ENCODE measurements at places on chromosomes 16 and 17.

DNA sequence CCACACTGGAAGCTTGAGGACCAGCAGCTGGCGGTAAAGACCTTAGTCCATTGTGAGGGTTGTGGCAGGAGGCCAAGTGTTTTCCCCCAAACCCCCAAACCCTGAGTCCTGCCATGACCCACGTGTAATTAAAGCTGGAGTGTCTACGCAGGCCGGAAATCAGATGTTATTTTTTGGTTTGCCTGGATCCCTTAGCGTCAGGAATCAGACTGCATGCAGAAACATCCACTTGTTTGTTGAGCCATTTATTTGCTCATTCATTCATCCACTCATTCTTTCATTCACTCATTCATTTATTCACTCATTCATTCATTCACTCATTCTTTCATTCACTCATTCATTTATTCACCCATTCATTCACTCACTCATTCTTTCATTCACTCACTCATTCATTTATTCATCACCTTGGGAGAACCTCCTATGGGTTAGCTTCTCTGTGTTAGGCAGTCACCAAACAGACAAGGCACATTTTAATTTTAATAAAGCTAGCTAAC, 313.1 kb downstream of the MAF start:
- DNase-seq, result no peak

- no peak for DNase-seq
These were observed 65.8 kb upstream of the ENDOV start for GRCh38 chr17:80349151-80349651.

DNA sequence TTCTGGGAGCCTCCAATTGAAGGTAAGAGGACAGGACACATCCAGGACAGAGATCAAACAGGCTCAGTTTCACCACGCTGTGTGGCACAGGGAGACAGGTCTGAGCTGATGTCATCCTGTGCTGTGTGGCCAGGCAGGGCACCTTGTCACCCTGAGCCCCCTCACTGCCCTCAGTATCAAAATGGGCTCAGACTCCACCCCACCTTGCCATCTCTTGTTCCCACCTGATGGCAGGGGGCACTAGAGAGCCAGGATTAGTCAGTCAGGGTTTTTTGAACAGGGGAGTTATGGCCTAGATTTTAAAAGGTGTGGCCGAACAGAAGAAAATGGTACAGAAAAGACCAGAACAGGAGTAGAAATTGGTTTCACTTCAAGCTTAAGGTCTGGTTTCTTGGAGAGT, 2.6 kb downstream of the KAT2A start:
- peak; percentile 17 for DNase-seq

DNA sequence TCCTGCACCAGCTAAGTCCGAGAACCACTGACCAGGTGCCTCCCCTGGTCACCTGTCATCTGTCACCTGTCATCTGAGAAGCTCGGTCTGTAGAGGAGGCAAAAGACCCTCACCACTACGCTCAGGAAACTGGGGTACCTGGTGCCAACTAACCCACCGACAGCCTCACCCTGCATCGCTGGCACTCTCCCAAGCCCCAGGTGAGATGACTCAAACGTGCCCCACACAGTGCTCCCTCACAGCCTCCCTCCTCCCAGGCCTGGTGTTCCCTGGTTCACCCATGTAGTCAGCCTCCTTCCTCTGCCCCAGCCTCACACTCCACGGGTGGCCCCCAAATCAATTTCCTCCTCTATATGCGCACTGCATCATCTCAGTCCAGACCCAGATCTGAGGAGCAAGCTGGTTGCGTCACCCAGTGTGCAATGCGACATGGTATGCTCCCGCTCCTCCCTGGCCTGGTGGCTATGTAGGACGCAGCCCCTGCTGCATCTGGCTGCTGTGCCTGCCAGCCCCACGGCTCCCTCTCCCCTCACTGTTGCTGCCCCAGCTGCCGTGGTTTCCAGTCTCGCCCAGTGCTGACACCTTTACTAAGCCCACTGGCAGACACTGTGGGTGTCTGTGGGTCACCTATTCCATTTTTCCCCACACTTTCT, 68.3 kb downstream of the GTF3C1 start:
- no peak for DNase-seq

GRCh38 chr16:18788828-18789514, 1.2 kb downstream of the RPS15A start:
- no peak for DNase-seq

- DNase-seq, result no peak
These were observed 167.6 kb downstream of the CNTNAP4 start for GRCh38 chr16:76444832-76445231.

GRCh38 chr16:8375232-8375587, 215.1 kb downstream of the TMEM114 start:
- DNase-seq, result no peak

DNA sequence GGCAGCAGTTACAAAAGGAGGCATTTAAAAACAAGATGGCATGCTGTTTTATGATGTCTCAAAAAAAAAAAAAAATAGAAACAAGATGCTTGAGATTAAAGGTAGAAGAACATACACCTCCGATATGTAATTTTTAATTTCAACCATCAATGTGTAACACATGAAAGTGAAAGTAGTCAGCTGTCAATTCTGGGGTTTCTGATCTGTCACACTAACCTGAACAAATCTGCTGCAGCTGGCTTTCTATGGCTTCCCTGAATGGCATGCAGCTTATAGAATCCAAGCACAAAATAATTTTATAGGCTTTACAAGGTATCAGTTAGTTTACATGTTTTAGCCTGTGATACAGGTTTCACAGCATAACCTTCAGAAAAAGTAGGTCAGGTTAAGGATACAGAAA, 13.5 kb downstream of the GLYR1 start:
- no peak for DNase-seq

DNA sequence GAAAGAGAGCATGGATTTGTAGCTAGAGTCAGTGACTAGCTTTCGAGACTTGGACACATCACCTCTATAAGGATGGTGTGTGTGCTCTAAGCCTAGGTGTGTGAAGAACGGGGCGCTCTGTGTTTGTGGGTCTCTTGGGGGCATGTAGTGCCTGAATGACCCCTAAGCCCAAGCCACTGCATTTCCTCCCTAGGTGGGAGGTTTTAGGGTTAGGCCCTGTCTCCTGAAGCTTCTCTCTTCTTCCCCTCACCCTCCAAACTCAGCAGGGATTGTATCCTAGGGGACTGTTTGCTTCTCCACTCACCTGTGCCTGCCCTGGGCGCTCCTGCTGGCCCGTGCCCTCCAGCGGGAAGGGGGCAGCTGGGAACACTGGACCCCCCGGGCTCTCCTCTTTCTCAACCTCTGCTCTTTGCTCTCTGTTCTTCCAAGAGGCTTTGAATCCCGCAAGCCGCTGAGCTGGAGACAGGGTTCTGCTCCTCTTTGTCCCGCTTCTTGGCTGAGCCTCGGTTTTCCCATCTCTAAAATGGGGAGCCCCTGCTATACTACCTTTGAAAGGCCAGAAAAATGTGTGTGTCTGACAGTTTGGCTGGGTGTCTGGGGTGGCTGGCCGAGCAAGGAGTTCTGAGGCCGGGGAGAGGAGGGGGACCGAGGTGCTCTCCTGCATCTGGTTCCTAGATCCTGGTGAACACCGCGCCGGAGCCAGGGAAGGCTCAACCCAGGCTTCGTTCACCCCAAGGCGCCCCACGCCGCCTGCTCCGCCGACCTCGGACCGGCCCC, 810 bp downstream of the CYGB start:
- DNase-seq, result no peak

DNA sequence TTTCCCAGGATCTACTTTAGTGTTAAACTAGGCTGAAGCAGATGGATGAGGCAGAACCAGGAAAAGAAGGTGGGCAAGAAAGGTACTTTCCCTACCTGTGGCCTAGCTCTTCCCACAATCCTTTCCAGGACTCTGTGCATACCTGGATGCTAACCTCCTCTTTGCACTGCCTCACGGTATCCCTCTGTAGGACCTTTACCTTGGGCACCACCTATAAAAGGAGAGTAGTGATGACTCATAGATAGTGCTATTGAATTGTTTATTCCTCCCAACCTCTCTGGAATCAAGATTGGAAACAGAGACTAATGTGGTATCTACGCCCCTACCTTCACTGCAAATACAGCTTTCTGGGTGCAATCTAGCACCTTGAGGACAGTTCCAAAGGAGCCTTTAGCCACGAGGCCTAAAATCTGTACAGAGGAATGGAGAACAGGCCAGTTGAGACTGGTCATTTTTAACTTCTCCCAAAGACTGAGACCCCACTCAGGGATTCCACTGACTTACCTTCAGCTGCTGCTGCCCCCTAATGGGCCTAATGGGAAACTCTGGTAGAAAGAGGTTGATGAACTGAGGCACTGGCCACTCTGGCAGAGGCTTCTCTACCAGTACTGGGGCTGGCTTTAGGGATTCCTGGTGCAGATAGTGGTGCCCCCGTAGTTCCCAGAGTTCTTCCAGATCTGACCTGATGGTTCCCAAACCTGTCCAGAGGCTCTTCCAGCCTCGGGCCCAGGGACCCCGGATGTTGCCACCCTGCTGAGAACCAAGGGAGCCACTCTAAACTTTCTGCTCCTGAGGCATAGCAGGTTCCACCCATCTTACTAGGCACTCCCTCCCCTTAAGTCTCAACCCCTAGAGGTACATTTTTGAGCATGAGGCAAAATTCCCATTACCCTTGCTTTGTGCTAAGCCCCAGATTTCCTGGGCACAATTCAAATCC, 781 bp downstream of the RSKR start:
- DNase-seq, result no peak

GRCh38 chr16:89448656-89449055, 41.7 kb downstream of the ANKRD11 start:
- no peak for DNase-seq

GRCh38 chr17:47162013-47162622, 27.0 kb downstream of the CDC27 start:
- DNase-seq, result no peak

DNA sequence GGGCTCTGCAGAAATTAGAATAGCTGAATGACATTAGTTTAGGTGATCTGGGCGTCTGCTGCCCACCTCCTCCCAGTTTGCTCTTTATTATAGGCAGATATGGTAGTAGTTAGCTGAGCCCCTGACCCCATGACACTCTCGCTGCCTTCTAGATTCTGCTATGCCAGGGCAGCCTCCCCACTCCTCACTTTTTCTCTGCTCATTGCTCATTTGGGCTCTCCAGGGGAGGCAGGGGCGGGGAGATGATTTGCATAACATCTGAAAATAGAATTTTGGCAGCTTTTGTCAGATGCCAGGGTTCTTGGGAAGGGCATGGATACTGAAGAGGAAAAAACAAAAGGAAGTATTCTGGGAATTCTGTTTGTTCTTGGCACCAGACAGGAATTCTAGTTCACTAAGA, 78.0 kb upstream of the GAS7 start:
- DNase-seq, result no peak

- no peak for DNase-seq
These were observed 35.9 kb downstream of the CMTM4 start for GRCh38 chr16:66660422-66661209.

DNA sequence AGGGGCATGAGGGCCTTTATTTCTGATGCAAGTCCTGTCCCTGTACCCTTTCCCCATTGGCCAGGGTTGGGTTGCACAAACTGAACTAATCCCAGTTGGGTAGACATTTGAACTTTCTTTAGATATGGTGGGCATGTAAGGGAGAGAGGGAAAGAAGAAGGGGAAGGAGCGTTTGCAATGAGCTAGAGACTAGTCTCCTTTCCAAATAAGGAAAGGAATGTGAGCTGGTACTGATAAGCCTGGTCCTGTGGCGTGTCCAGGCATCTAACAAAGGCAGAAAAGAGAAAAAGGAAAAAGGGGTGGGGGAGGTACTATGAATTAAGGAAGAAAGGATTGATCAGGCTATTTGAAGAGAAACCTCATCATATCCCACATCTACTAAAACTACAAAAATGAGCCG, 20.3 kb downstream of the CHMP6 start:
- no peak for DNase-seq

GRCh38 chr16:53952215-53953208, 248.6 kb downstream of the FTO start:
- no peak for DNase-seq

DNA sequence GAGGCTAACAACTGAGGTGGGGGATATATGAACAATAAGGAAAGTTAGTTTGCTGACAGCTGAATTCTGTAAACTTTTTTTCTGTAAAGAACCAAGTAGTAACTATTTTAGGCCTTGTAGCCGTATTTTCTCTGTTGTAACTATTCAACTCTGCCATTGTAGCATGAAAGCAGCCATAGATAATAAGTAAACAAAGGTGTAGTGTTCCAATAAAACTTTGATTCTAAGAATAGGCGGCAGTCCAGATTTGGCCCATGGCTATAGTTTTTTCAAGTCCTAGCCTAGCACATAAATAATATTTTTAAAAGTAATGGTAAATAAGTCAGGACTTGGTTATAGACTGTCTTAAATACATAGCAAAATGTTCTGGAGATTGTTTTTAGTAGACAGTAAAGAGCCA, 142.0 kb downstream of the STXBP4 start:
- DNase-seq, result no peak

DNA sequence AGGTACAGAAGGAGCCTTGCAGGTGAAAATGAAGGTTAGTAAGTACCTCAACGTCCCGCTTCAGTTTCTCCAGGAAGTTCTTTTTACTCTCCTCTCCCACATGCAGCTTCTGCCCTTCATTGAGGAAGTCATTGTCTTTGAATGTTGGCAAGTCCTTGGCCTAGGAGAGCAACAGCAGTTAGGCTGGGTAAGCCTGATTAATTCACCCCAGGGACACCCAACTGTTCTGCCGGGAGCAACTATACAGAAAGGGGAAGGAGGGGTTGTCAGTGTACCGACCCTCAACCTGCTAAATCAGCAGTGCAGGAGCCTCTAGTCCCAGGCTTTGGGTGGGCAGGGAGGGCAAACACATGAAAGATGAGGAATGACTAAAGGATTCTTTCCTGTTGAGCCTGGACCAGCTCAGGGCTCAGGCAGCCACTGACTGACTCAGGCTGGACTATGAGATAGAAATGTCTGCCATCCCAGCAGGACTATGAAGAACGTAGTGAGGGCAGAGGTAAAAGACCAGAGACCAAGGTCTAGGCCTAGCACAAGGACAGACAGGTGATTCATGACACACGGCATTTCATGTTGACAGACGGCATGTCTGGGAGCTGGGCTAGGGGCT, 21.6 kb downstream of the PIP4K2B start:
- DNase-seq, result no peak

- DNase-seq, result no peak
These were observed 11.4 kb downstream of the CAPNS2 start for GRCh38 chr16:55577887-55578286.

DNA sequence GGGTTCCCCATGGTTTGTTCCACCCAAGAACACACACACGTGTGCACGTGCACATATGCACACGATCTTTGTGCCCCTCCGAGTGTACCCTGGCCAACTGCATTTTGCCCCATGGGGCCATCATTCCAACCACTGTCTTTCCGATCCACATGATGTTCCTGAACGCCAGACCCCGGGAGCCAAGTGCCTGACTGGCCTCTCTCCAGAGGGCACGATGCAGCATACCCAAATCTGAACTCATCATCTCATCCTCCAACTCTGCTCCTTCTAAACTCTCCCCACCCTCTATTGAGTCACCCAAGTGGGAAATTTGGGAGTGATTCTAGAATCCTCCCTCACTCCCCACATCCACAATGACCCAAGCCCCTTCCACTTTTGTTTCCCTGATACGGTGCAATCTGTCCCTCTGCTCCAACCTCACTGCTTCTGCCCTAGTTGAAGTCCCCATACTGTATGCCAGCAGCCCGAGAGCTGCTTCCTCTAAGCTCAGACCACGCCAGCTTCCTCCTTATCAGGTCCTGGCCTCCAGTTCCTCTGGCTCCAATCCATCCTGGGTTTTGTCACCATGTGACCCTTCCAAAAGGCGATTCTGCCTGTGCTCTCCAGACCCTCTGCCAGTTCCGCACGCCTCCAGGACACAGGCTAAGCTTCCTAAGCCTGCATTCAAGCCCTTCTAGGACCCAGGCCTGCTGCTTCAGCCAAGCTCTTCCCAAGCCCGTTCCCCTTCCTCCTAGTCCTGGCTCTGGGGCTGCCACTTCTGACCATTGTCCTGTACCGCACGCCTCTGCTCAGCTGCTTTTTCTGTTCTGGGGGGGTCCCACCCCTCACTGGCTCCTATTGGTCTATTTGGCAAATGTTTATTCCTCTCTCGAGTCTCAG, 10.1 kb upstream of the TMEM208 start:
- no peak for DNase-seq

Measured in stimulated activated CD8-positive, alpha-beta memory T cell treated with anti-CD3 and anti-CD28 coated beads, Interleukin-15, amount 100 ng/mL, for 1 hour (primary cell).